ENCODE measurements at places on chromosomes 5 and 9. TPM values are rescaled to one million over a fixed set of nuclear protein-coding genes. Genes with fewer than 3 reads are reported as not detected.

Gene MAT2B
- 44.6 TPM for total RNA-seq

Gene CARD6
- 3.2 TPM for total RNA-seq

Gene TMOD1
- 2.4 TPM for total RNA-seq

Gene SLC45A2
- not detected for total RNA-seq

Gene DMRT2
- 0.13 TPM for total RNA-seq

Gene SLC6A7
- not detected for total RNA-seq

Gene PDE6A
- total RNA-seq = 0.25 TPM

Gene PCDHB12
- not detected for total RNA-seq

Gene SGCD
- total RNA-seq = 6.2 TPM

Gene DMRTA1
- 0.55 TPM for total RNA-seq
